ENCODE measurements at places on chromosomes 5 and 9. TPM values are rescaled to one million over a fixed set of nuclear protein-coding genes. Genes with fewer than 3 reads are reported as not detected.

The C9orf43 gene
- total RNA-seq, result 0.81 TPM

The PCDHAC1 gene
- total RNA-seq, result not detected

The F12 gene
- 5.9 TPM for total RNA-seq

The TAF11L8 gene
- total RNA-seq, result not detected

The C5orf58 gene
- total RNA-seq, result not detected

The UGT3A1 gene
- total RNA-seq, result not detected

The CEP120 gene
- 33.2 TPM for total RNA-seq

The GADD45G gene
- total RNA-seq, result 5.7 TPM

The RNF44 gene
- total RNA-seq, result 61.9 TPM

The PCDHB3 gene
- not detected for total RNA-seq

The SLC6A7 gene
- total RNA-seq, result not detected

The SPATA31A6 gene
- not detected for total RNA-seq

The CARD6 gene
- total RNA-seq, result 1.4 TPM

The RANBP17 gene
- total RNA-seq, result not detected

The ROR2 gene
- total RNA-seq, result 0.31 TPM

The PPIC gene
- total RNA-seq, result not detected

The ARID3C gene
- 0.17 TPM for total RNA-seq

The FOXD4L3 gene
- total RNA-seq, result not detected

The WDR55 gene
- total RNA-seq, result 32.1 TPM

The KCTD16 gene
- 0.27 TPM for total RNA-seq

All from activated CD4-positive, alpha-beta memory T cell treated with anti-CD3 and anti-CD28 coated beads for 36 hours (primary cell).